ENCODE measurements at places on chromosomes 1 and 21. TPM values are rescaled to one million over a fixed set of nuclear protein-coding genes. Genes with fewer than 3 reads are reported as not detected.

The DIO1 gene
- not detected for total RNA-seq

The OR2M4 gene
- total RNA-seq: not detected

DNA sequence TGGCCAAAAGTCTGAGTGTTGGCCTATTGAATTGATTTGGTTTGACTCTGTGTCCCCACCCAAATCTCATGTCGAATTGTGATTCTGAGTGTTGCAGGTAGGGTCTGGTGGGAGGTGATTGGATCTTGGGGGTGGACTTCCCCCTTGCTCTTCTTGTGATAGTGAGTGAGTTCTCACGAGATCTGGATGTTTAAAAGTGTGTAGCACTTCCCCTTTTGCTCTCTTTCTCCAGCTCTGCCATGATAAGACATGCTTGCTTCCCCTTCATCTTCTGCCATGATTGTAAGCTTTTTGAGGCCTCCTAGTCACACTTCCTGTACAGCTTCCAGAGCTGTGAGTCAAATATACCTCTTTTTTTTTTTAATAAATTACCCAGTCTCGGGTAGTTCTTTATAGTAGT, 297.1 kb upstream of the ZRANB2 start:
- no peaks in the 10 kb centered on the region for H3K4me1 ChIP-seq
- no peak for DNase-seq
- H3K4me3 ChIP-seq: no peak overlapping the region
- no peaks in the 10 kb centered on the region for H3K36me3 ChIP-seq
- H3K27ac ChIP-seq: no peak overlapping the region

- H3K4me3 ChIP-seq: no peak overlapping the region
- H3K4me1 ChIP-seq: no peaks in the 10 kb centered on the region
- H3K36me3 ChIP-seq: no peaks in the 10 kb centered on the region
- H3K27me3 ChIP-seq: no peaks in the 10 kb centered on the region
- DNase-seq: no peak
Observed at GRCh38 chr1:2644591-2645101, 11.8 kb upstream of the MMEL1 start.

The LORICRIN gene
- total RNA-seq: not detected

DNA sequence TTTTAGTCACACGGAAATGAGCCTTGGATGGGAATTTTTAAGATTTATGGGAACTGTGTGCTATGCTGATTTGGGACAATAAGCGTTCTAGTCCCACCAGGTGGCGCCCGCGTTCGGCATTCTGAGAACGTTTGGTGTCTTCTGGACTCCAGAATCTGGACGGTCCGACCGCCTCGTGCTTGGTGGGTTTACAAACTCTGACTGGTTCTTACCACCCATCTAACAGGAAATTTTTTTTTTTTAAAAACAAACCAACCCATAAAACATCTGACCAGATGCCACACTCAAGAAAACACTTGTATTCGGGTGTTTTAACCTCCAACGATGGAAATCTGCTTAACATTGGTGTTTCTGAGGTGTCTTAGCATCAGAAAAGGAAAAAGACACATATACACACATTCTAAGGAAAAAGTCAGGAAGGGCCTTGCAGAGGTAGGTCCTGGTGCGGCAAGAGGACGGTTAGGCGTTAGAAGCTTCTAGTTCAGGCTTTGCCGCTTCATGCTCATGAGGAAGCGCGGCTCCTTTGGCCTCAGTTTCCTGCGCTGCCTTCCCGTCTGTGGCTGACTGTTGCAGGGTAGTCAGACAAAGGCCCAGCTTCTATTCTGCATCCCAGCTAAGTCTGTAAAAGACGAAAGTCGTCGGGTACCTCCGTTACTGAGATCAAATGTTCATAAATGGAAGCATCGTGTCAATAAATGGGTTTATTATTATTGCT, 814 bp upstream of the DYRK3 start:
- H3K4me3 ChIP-seq: no peak overlapping the region
- H3K36me3 ChIP-seq: no peaks in the 10 kb centered on the region
- H3K27me3 ChIP-seq: no peaks in the 10 kb centered on the region
- peak; percentile 88 for DNase-seq
- H3K4me1 ChIP-seq: peaks cover 8% of the 10 kb centered on the region

The ATPAF1 gene
- 52.2 TPM for total RNA-seq

Measured in IMR-90 (cell line).